ENCODE measurements at places on chromosomes 13 and 19.

- no peak for DNase-seq
These were observed 83.1 kb downstream of the AKAP11 start for GRCh38 chr13:42355092-42355485.

DNA sequence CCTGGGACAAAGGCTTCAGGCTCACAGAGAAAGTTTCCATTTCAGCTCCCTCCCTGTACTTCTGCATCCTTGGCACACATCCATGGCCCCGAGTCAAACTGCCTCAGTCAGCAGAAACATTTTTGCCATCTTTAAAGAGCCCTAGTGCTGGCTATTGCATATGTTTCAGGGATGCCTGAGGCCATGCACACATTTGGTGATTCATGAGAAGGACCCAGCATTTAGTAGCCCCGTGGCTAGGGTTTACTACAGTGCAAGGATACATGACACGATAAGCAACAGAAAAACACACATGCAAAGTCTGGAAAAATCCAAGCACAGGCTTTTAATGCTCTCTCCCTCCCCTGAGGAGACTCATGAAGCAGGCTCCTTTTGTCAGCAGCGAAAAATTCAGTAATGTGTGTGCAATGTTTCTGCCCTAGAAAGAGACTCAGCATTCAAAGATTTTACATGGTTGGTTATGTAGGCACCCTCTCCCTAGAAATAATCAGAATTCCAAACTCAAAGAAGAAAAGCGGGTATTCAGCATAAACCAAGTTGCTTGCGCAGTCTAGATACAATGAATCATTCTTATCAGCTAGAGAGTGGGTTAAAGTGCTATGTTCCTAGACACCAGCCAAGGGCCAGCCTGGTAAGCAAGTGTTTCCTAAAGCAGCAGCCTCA, 17.6 kb downstream of the ACOD1 start:
- no peak for DNase-seq

- DNase-seq: no peak
These were observed 97.2 kb upstream of the MAB21L1 start for GRCh38 chr13:35573639-35574038.

DNA sequence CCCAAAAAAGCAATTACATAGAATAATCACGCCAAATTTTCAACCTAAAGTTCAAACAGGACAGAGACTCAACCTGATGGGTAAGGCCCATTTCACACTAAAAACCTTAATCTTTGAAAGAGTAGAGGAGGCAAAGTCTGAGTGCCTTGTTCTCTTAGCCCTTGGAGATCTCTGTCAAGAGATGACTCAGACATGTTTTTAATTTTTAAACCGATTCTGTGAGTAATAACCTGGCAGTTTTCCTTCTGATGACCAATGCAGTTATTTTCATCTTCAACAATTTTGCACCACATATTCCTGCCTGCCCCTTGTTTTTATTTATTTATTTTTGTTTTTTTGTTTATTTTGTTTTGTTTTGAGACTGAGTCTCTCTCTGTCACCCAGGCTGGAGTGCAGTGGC, 11.5 kb upstream of the TNFSF9 start:
- DNase-seq: no peak

DNA sequence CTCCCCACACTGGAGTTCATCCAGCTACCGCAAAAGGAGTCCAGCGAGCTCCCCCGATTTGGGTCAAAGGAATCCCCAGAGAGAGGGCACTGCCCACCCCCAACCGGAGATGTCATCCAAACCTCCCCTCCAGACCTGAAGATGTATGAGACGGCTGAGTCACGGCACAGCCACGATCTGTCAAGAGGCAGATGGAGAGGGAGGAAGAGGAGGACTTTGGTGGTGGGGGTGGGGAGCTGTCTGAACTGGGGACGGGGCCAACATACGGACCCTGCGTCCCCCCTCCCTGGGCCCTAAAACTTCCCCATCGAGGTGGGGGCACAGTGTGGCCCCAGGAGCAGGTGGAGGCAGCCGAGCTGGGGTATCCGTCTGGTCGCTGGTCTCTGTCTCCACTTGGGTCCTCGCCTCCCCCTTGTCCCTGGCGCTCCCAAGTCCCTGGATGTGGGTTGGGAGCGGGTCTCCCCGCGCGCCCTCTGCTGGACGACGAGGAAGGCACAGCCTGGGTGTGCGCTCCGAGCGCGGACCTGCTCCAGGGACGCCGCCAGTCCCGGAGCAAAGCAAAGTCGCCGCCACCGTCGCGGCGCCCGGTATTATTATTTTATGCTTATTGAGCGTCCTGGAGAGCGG, 3.8 kb downstream of the PDE4A start:
- peak; percentile 82 for DNase-seq
